Glutamatergic neuron (in vitro differentiated cells): ENCODE measurements at places on chromosomes 12 and 14. TPM values are rescaled to one million over a fixed set of nuclear protein-coding genes. Genes with fewer than 3 reads are reported as not detected.

ZCCHC8 gene
- 29.3 TPM for total RNA-seq

TRHDE gene
- total RNA-seq = 16.7 TPM

ABCB9 gene
- 8.8 TPM for total RNA-seq

IRAK3 gene
- 3.9 TPM for total RNA-seq

DNA sequence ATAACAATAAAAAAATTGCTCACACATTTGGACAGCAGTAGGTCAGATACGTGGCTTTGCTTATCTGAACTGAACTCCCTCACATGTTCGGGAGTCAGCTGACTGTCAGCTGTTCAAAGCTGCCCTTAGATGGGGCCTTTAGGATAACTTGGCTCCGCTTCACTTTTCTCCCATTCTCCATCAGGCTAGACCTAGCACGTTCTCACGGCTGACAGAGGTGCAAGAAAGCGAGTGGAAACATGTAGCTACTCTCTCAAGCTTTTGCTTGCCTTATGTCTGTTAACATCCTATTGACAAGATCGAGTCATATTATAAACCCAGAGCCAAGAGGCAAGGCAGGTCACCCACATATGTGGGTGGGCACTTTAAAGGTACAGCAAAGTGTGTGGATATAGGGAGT lies 112.0 kb upstream of the PDZRN4 start:
- DNase-seq = no peak

GRCh38 chr12:92702754-92703679 lies at the start of gene PLEKHG7:
Gene PLEKHG7, plus strand, starts transcription at chr12:92702989. Its CDS starts 3,643 bp downstream, at chr12:92706632.
- DNase-seq = no peak

DNA sequence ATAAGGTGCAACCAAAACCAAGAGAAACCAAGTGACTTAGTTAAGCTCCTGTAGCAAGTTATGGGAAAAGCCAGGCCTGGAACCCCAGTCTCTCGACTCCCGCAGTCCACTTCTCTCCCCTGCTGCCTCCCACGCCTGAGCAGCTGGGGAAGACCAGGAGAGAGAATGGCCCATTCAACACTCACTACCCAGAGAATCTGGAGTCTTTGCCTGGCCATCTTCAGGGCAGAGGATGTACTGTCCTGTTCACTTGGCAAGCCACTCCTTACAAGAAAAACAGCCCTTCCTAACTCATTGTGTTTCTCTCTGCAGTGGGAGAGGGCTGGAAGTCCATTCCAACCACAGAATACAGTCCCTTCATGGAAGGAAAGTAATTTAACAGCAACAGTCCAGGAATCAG lies 1.8 kb downstream of the PITPNM2 start:
- DNase-seq = no peak

DNA sequence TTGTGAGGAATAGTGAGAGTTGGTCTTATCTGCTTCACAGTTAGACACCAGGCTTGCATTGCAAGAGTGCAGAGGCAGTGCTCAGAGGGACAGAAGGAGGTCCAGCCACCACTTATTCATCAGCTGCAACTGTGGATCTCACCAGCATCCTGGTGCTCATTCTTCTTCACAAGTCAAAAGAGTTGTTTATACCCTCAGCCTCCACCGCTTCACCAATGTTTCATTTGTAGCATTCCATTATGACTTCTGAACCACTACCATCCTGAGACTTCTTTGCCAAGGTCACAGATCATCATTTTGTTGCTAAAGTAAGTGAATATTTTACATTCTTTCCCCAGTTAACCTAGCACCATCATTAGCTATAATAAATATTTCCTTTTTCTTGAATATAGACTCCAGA lies 230.5 kb upstream of the KITLG start:
- no peak for DNase-seq

DNA sequence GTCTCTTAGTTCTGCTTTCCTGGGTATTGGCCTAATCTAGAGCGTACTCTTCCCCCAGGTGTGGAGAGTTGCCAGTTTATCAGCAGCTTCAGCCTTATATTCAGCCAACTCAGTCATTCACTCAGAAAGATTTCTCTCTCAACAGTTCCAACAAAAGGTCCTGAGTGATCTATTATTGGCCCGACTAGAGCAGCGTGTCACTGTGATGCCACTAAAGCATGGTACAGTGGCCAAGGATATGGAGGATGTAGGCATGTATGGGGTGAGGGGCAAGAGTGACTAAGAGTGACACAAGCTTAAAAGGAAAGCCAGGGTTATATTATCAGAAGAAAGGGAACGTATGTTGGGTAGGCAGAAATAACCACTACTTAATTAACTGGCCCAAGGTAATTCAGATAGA lies 4.8 kb downstream of the NOPCHAP1 start:
- DNase-seq = no peak

DNA sequence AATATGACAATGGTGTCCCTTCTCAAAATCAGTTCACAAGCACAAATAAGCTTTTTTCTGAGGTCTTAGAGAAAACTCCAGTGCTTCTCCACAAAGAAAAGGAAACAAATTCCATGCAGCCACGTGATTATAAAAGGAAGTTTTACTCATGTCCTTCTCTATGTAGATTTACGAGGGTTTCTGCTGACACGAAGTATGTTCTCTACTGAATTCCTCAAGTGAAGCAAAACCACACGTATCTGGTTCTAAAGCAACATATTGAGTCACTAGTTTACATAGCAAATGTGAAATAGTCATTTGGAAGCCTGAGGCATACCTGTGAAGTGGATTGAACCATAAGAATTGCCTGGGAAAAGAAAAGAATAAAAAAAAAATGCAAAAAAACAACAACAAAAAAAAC lies 31.9 kb downstream of the BMP4 start:
- no peak for DNase-seq

DNA sequence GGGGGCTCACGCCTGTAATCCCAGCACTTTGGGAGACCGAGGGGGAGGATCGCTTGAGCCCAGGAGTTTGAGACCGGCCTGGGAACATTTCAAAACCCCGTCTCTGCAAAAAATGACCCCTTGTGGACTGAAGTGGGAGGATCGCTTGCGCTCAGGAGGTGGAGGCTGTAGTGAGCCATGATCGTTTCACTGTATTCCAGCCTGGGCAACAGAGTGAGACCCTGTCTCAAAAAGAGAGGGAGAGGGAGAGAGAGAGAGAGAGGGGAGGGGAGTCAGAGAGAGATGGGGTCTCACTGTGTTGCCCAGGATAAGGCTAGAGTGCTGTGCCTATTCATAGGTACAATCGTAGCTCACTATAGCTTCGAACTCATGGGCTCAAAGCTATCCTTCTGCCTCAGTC lies 2.8 kb downstream of the FGD4 start:
- no peak for DNase-seq

GRCh38 chr12:18966954-18967353 lies 162.6 kb upstream of the PLEKHA5 start:
- no peak for DNase-seq
